ENCODE measurements at places on chromosomes 1 and 21.

GRCh38 chr1:115828101-115829022, 12.6 kb downstream of the NHLH2 start:
- no peak for DNase-seq

DNA sequence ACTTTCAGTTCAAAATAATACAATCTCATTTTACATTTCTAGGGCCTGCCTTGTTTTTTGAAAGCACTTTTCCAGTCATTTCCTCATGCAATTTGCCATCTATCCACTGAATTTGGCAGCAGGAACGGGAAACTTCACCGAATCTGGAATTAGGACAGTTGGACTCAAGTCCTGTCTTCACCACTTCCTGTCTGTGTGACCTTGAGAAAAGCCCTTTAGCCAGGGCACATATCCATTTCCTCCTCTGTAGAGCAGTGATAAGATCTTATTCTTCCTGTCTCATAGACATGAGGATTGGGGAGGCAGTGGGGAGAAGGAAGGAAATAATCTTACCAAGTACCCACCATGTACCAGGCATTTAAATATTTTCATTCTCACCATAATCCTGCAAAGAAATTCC, 12.0 kb downstream of the VAV3 start:
- DNase-seq = no peak

DNA sequence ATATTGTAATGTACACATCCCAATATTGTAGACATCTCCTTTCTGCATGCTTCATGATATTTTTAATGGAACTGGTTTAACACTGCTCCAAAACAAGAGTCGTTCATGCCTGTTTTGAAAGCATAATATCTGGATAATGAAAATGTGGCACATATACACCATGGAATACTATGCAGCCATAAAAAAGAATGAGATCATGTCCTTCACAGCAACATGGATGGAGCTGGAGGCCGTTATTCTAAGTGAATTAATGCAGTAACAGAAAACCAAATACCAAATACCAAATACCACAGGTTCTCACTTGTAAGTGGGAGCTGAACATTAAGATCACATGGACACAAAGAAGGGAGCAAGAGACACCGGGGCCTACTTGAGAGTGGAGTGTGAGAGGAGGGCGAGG, 92.2 kb upstream of the C1orf105 start:
- no peak for DNase-seq

DNA sequence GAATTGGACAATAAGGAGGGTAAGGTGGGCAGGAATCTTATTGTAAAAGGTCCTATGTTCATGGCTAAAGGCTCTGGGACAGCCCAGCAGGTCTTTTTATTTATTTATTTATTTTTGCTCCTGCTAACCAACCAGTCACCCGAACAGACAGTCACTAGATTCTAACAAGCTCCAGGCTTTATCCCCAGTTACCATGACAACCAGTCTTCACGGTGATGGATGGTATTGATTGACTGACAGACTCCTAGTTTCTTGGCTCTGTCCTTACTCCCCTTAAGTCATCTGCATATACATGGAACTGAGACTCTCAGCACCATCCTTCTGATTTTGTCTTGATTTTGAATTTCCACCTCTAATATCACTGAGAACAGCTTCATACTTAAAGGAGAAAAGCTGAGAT, 44.3 kb downstream of the C8A start:
- DNase-seq = no peak

GRCh38 chr1:171434717-171435346, 50.5 kb upstream of the PRRC2C start:
- DNase-seq = no peak

- no peak for DNase-seq
These were observed 18.5 kb downstream of the CAMK1G start for GRCh38 chr1:209601809-209602657.

DNA sequence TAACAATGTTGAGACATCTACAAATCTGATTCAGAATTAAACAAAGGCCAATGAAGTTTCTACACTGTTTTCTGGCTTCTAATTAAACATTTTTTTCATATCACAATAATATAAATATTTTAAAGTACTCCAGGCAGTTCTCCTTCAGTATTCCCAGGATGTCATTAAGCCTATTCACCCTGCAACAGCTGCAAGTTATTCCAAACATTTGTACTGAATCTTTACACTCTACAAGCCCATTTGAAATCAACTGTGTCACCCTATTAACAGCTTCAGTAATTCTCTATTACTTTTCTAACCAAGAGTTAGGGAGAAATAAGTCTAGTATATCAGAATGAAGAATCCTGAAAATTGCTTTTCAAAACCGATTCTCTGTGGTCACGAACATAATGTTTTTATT, 124.6 kb downstream of the OLFML2B start:
- no peak for DNase-seq

- no peak for DNase-seq
These were observed 31.7 kb downstream of the JAM2 start for GRCh38 chr21:25670726-25671125.

GRCh38 chr1:112852276-112852675, 103.7 kb downstream of the SLC16A1 start:
- no peak for DNase-seq
